ENCODE measurements at places on chromosomes 6 and 20.

DNA sequence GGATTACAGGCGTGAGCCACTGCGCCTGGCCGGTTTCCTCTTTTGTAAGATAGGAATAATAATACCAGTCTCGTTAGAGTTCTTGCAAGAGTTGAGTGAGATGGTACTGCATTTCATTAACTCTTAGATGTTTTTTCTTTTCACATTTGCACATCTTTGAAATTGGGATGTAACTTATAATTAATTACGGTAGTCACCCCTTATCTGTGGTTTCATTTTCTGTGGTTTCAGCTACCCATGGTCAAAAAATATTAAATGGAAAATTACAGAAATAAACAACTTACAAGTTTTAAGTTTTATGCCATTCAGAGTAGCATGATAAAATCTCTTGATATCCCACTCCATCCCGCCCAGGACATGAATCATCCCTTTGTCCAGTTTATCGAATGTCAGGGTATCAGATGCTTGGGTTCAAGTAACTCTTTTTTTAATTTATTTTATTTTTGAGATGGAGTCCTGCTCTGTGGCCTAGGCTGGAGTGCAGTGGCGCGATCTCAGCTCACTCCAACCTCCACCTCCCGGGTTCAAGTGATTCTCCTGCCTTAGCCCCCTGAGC lies 15.4 kb downstream of the PTK7 start:
- DNase-seq = no peak

DNA sequence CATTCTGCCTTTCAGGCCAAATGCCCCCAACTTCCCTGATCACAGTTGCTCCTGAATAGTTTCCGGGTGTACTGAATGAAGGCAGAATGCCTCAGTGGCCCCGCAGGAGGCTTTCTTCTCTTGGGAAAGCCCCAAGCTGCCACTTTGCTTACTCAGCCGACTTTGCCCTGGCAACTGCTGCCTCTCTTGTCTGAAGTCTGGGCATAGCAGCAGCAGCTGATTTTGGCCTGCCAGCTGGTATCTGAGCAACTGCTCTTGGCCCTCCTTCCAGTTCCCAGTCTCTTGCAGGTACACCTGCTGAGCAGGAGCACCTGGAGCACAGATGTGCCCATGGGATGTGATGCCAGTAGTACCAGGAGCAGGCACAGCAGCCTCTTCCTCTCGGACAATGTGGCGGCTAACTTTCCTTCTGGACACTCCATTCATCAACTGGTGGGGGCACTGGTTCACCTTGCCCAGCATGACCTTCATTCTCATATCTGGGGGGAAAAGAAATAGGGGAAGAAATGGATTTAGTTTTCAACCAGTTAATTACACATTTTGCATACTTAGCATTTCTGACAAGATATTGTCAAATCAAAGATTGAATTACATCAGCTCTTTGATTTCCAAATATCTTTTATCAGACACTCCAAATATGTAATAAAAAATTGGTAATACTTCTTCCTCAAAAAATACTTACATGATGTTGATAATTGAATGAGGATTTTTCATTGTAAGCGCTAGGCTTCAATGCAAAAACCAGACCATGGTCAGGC lies 468.2 kb downstream of the PKHD1 start:
- DNase-seq = no peak

DNA sequence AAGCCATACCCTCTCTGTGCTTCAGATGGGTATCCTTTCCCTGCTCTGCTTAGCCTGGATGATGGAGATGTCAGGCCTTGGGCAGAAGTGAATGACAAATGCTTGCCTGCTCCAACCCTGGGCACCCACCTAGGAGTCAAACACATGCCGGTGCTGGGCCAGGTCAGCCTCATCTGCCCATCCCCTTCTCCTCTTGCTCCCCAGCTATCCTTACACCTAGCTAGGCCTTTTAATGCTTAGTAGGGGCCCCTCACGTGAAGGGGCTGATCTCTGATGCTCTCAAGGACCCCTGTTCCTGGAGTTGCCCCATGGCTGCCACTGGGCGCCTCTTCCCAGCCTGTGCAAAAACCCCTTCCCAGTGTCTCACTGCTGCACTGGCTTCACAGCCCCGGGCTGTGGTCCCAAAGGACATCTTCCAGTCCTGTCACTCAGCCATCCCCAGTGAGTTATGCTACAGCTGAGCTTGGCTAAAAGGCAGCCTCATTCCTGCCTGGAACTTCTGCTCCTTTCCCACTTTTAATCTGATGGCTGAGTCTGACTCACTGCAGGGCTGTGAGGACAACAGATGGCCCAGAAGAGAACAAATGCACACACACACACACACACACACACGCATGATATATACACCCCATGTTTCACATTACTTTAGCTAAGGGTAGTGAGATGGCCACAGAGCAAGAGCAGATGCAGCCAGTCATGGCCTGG lies 12.8 kb upstream of the SDCBP2 start:
- DNase-seq = peak; percentile 38

DNA sequence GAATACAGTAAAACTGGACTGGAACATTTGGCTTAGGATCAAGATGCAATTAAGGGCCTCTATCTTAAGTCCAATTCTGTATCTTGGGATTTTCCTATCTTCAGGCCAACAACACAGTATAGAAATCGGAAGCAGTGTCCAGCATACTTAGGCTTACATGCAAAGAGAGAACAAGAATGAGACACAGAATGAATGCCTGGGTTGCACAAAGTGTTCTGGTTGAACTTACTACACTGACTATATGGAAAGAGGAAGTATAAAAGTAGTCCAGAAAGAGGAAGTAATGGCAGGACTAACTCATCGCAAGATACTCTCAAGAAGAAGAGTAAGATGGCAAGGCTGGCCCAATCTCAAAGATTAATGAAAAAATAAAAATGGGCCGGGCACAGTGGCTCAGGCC lies 87.6 kb downstream of the BTBD9 start:
- no peak for DNase-seq

- DNase-seq = no peak
Observed at GRCh38 chr20:19381947-19382346, 169.5 kb downstream of the SLC24A3 start.

- DNase-seq = no peak
Observed at GRCh38 chr6:112286500-112287144, 32.3 kb upstream of the LAMA4 start.

- no peak for DNase-seq
Observed at GRCh38 chr6:30834646-30835045, 49.7 kb upstream of the DDR1 start.

- DNase-seq = no peak
Observed at GRCh38 chr6:5199283-5199682, 61.5 kb downstream of the LYRM4 start.

- DNase-seq = no peak
Observed at GRCh38 chr6:35425284-35425683, 26.9 kb upstream of the FANCE start.

GRCh38 chr6:11380969-11381744 lies 148.7 kb upstream of the NEDD9 start:
- DNase-seq = no peak
